ENCODE measurements at places on chromosomes 2 and 18. TPM values are rescaled to one million over a fixed set of nuclear protein-coding genes. Genes with fewer than 3 reads are reported as not detected.

DNA sequence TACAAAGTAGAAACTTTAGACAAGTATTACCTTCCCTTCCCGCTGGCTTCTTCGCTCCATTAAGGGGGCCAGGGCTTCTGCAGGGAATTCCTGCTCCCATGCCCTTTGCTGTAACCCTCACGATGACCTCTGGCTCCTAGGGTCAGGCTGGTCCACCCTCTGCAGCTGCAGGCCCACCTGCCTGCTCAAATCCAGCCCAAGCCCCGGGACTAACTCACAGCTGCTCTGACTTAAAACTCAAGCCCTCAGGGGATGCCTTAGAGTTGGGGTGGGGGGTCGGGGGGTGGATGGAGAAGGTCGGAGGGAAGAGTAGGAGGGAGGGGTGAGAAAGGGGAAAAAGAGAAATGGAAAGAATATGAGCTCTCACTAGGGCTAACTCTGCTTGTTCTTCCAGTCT, 4.9 kb downstream of the IGFBP5 start:
- DNase-seq: no peak

The ARHGAP15 gene
- total RNA-seq: 6.0 TPM

The FBXO15 gene
- total RNA-seq: 0.60 TPM

DNA sequence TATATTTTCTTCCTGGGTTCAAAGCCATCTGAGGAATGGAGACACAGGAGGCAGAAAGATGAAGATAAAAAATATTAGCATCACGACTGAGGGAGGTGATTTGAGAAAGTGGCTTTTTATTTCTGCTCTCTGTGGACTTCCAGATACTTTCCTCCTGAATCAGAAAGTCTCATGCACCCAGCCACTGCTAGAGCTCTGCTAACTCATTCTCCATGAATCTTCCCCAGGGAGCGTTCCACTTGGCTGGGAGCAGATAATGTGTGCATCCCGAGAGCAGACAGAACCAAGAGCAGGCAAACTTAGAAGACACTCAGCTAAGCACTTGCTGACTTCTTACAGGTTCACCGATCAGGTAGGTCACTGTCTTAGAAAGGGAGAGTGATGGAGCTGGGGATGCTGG, 264.1 kb upstream of the THUMPD2 start:
- DNase-seq: no peak

GRCh38 chr2:113762377-113763118, 6.1 kb upstream of the SLC35F5 start:
- DNase-seq: no peak

DNA sequence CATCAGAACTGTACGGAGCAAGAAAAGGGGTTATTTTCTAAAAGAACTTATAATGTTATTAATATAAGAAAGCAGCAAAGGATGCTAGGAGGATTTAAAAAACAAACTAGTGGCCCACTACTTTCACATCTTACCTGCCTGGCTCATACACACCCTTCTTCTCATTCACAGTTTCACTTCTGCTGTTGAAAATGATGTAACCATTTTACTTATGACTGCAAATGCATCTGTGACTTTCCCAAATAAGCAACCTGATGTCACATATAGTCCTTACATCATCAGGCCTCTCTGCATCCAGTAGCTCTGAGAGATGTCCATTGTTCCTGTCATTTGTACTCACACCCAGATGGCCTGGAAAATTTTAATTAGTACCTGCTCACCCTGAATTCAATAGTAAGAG, 101.8 kb upstream of the MYO3B start:
- DNase-seq: no peak

DNA sequence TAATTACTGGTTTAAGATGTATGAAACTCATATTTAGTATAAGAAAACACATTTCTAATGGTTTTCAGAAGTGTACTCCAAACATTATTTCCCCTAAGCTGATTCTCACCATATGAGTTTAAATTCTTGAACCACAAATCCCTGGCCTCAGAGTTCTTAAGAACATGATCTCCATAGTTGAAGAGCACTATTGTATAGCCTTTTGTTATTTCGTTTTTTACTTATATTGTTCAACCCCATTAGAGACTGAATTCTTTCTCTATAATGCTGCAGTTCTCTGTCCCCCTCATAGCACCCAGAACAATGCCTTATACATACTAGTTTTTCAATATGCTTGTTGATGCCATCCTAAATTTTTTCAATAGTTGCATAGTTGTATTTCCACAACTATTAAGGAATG, 85.5 kb upstream of the TMEM17 start:
- DNase-seq: no peak

DNA sequence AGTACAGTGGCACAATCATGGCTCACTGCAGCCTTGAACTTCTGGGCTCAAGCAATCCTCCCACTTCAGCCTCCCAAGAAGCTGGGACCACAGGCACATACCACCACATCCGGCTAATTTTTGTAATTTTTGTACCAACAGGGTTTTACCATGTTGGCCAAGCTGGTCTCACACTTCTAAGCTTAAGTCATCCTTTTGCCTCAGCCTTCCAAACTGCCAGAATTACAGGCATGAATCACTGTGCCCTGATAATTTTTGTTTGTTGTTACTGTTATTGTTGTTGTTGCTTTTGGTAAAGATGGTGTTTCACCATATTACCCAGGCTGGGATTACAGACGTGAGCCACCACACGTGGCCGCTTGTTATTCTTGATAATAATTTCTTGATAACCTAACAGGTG, 10.5 kb upstream of the COBLL1 start:
- DNase-seq: no peak

The GPBAR1 gene
- total RNA-seq: 1.6 TPM

- no peak for DNase-seq
These were observed 67.7 kb downstream of the EPAS1 start for GRCh38 chr2:46364797-46365457.
